ENCODE measurements at places on chromosomes 5 and 9.

- no peak for DNase-seq
Measured at GRCh38 chr9:6672118-6672517, 26.6 kb upstream of the GLDC start.

GRCh38 chr5:61256474-61256873 lies 75.6 kb upstream of the ZSWIM6 start:
- no peak for DNase-seq

DNA sequence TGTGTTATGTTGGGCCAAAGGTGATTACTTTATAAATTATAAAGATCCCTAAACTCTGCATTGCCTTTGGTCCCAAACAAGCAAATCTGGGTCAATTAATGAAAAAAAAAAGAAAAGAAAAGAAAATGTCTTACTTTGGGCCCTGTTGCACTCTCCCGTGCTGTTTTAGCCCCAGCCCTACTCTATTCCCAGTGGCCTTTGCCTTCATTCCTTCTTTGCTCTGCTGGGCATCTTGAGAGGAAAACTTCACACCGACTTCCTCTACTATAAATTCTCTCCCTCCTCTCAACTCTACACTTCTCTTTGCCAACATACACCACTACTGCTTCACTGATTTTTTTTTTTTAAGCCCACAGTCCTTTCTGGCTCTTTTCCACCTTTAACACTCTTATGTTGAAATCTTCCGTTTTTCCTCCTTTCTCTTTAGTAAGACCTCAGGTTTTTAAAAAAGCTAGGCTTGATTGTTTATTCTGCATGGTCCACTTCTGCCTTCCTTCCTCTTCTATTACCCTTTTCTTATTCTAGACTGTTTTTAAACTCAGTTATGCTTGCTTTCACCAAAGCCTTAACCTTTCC lies 4.5 kb upstream of the MSMP start:
- DNase-seq = no peak

DNA sequence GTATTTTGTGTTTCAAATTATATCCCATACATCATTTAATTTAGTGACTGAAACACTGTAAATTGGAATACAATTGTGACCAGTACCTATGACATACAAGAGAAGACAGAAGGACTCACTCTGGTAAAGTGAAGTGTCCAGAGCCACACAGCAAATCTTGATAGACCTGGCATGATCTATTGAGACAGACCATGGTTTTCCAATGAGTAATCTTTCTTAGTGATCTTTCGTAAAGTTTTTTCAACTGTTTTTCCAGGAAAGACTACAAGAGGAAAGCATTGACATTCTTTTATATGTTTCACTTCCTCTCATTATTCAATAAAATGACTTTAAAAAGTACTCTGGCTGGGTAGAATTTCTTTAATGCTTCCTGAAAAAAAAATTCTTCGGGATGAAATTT lies 43.3 kb upstream of the ALDH1A1 start:
- DNase-seq = no peak

- no peak for DNase-seq
Measured at GRCh38 chr9:596703-597102, 244.8 kb upstream of the DMRT1 start.

GRCh38 chr9:138114501-138115245 lies 237.1 kb downstream of the CACNA1B start:
- DNase-seq = no peak

DNA sequence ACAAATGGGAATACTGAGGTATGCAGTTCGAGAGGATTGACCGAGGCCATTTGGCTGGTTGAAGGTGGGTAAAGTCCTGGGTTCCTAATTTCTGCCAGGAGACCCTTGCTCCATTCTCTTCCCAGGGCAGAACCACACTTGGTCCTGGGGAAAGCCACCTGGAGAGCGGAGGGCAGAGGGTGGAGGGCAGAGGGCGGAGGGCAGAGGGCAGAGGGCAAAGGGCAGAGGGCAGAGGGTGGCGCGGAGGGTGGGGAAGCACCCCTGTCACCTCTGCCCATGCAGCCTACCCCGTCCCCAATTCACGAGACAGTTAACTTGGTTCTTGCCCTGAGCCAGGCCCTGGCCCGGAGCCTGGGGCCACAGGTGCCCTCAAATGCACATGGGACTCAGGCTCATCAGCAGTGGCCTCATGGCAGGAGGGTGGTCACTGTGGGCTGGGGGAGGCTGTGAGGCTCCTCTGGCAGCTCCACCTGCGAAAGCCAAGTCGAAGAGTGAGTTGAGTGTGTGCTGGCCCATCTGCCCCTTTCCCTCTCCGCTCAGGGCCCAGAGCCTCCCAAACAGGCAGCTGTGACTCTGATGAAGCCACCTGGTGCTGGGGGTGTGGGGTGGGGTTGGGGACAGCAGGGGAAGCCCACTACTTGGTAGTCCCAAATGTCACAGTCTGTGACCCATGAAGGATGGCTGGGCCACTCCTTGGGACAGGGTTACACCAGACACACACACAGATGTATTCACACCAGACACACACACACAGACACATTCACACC lies 28.0 kb upstream of the FCN1 start:
- DNase-seq = no peak

GRCh38 chr5:36691226-36691625 lies 84.8 kb downstream of the SLC1A3 start:
- no peak for DNase-seq

GRCh38 chr5:39447968-39448367 lies 23.2 kb upstream of the DAB2 start:
- DNase-seq = no peak

DNA sequence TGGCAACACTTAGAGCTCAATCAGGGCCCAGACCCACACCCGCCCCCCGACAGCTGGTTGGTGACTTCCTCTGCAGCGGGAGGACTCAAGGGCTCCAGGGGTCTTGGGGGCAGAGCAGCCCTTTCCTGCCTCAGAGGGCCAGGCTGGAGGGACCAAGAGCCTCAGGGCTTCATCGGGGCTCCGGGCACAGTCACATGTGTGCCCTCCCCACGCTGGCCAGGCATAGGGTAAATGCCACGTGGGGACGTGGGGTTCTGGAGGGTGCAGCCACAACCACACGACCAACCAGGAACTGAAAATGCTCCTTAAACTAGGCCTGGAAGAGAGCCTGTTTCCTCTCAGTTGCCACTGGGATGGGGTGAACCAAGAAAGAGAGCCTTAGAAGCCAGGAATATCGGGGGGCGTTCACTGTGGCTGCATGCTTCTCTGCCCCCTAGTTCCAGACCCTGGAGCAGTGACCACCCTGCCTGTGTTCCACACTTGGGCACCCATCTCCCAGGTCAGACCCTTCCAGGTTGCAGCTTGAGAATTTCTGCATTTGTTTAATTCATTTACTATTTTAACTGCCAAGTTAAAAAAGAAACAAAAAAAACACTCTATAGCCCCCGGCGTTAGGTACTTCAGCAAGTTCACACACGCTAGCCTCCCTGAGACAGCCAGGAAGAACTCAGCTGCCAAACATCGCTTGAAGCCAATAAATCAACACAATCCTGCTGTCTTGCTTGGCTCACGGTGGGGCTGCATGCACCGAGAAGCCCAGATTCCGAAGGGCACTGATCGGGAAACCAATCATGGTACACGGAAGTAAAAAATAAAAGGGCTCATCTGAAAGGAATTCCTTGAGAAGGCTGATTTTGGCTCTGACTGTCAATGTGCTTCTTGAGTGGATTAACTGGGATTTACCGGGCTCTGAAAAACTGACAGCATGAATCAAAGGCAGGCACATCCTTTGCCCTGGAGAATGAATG lies 56.1 kb upstream of the PHYKPL start:
- DNase-seq = no peak

GRCh38 chr9:72924154-72924790 lies 28.6 kb downstream of the ALDH1A1 start:
- no peak for DNase-seq

- peak; percentile 67 for DNase-seq
Measured at GRCh38 chr9:133238851-133239532, 29.9 kb upstream of the OBP2B start.

DNA sequence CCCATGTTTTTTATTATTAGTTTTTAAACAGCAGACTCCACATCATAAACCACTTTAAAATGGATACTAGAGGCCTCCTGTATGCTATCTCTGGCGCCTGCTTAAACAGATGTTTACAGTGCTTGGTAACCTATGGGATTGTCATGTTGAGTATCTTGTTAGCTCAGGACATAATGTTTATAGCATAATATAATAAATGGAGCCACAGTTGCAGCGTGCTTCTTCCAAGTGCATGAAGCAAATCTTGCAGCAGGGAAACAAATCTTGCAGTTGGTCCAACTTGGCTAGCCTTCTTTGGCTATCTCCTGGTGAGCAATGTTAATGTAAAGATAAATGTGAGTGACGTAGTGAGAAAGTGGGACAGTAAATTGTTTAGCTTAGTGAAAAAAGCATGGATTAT lies 2.8 kb downstream of the GHR start:
- DNase-seq = no peak

GRCh38 chr9:132078699-132079356 lies 839 bp downstream of the MED27 start:
- DNase-seq = no peak

GRCh38 chr5:148687427-148687826 lies 33.1 kb upstream of the HTR4 start:
- no peak for DNase-seq

Data from stimulated activated CD4-positive, alpha-beta T cell treated with anti-CD3 and anti-CD28 coated beads, TNF-alpha, amount 100 ng/mL, for 48 hours (primary cell).